ENCODE measurements at places on chromosomes 13 and 19. TPM values are rescaled to one million over a fixed set of nuclear protein-coding genes. Genes with fewer than 3 reads are reported as not detected.
A peak's percentile ranks its signal among the peaks of the same experiment; 100 is the strongest.

STOML3 gene
- total RNA-seq = not detected

FFAR1 gene
- not detected for total RNA-seq

SLC10A2 gene
- total RNA-seq = not detected

FGF22 gene
- not detected for total RNA-seq

DNA sequence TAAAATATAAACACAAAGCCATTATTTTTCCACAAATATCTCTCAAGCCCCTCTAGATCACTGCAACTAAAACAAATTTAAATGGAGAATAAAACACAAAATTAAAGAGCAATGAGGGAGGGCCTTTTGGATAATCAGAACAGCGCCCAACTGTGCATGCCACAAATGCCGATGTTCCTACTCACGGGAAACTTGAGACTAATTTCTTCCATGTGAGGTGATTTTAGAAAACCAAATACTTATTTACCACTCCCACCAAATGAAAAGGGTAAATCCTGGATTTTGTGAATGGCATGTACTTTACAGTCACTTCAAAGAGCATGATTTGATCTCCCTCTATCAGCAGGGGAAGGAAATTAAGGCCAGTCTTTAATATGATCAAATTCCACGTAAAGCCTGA lies 74.8 kb downstream of the SLC7A1 start:
- DNase-seq = peak; percentile 92

GRCh38 chr19:18768046-18768771 lies 22.9 kb downstream of the COMP start:
- no peak for DNase-seq

DNA sequence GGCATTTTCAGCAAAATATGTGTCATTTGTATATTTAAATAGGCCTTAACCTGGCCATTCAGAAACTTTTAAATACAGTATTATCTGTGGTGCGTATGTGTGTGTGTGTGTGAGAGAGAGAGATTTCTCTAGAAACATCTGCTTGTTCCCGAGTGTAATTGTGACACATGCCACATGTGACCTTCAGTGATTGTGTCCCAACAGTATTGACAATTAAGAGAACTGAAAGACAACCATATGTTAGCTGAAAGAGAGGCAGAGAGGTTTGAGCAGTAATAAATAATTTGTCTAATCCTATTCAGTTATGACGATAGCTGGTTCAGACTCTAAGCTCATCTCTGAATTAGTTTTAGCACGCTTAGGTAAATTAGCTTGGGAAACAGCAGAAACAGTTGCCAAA lies 1503.1 kb downstream of the PCDH9 start:
- DNase-seq = no peak

- peak; percentile 76 for DNase-seq
These were observed 510.0 kb upstream of the KLF12 start for GRCh38 chr13:74644229-74644628.

DNA sequence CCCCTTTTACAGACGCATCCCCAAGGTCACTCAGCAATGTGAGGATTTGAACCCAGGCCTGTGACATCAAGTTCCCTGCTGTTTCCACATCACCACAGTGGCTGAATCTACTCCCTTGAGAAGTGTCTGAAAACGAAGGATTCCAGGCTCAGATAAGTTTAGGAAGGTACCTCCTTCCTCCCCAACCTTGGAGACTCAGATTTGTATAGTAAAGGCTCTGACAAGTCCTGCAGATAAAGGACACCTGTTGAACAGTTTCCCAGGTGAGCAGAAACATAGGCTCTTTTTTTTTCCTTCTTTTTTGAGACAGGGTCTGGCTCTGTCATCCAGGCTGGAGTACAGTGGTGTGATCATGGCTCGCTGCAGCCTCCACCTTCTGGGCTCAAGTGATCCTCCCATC lies 56.4 kb upstream of the PTPRS start:
- no peak for DNase-seq

DNA sequence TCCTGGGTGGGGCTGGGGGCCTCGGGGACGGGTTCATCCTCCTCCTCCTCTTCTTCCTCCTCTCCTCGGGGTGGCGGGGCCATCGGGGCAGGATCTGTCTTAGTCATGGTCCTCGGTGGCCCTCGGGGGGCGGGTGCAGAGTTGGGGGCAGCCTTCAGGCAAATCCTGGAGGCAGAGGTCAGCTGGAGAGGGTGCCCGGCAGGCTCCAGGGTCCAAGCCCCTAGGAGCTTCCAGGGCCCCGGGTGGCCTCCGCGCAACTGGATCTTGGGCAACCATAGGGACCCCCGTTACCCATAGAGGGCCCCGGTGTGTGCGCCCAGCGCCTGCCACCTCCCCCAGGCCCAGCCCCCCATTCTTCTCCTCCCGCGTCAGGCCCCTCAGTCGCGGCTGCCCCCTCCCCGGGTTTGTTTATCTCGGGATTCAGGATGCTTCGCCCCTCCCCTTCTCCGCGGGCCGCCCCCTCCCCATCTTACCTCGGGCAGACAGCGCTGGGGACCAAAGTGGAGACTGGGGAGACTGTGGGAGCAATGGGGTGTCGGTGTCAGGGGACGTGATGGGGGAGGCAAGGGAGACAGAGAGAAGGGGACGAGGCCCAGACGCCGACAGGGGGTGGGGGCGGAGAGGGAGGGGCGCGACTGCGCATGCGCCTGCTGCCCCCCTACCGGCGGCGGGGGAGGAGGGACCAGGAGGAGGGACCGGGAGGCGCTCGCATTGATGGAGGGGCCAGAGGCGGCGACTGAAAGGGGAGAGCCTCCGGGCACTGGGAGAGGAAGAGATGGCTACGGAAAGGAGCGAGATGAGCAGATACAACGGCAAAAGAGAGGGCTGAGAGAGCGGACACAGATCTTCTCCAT lies at the start of gene CLIP3:
TSS of gene CLIP3 (minus strand) at position 623 of the 854 bp plus-strand sequence. CDS start at position 107, 516 bp downstream.
- DNase-seq = peak; percentile 68

- DNase-seq = no peak
These were observed 6.3 kb downstream of the LYPD4 start for GRCh38 chr19:41837981-41838708.

DNA sequence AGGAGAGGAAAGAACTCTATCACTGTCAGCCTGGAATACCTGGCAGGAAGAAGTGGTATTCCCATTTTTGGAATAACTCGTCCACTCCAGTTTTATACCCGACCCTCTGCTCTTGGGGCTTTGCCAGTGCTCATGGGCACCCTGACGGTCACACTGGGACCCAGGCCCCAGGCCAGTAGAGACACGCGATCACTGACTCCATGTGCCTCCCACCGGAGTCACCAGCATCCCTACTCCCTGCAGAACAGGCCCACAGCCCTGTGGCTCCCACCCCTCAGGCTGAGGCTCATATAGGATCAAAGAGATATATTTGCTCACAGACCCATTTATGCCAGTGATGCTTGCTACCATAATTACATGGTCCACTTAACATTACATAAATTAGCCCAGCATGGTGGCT lies 3.5 kb downstream of the GRTP1 start:
- no peak for DNase-seq

DNA sequence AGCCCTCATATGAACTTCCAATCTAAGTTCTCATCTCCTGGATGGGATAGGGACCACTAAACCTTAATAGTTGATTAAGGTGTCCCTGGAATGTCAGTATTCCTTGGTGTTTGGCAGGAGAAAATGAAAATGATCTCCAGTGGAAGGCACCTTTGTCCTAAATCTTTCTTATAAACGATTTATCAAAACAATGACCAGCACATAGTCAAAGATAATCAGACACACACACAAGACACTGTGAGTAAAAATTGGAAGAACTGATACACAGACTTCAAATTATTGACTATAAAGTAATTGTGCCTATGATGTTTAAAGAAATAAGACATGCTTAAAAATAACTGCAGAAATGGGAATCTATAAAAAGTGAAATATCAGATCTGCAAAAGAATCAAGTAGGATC lies 13.7 kb downstream of the CEBPA start:
- DNase-seq = no peak

DNA sequence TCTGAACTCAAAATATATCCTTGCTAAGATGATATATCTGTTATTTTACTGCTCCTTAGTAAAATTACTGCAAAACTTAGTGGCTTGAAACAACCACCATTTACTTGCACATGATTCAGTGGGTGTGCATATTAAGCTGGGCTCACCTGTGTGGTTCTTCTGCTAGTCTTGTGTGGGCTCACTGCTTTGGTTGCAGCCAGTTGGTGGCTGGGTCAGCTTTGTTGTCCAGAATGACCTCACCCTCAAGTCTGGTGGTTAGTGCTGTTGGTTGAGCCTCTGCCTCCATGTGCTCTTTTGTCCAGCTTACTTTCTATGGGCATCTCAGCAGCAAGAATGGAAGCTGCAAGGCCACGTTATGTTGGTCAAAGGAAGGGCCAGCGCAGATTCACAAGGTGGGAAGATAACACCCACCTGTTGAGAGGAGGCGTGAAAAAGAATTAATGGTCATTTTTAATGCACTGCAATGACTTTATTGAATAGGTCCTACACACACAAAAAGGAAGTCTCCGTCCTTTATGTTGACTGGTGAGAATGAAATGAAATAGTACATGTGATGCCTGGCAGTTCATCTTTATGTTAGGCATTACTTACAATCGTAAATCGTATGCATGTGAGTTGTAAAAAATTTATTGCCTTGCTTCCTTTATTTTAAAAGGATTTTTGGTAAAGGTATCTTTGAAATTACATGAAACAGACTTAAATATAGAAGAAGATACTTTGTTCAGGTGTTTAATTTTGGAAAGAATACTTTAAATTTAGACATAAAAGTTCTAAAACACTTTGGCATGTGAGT lies 34.3 kb downstream of the URI1 start:
- DNase-seq = no peak

GRCh38 chr13:30323524-30323923 lies 16.2 kb upstream of the KATNAL1 start:
- peak; percentile 40 for DNase-seq

All from fibroblast of the aortic adventitia (primary cell).